ENCODE measurements at places on chromosomes 12 and 14.

DNA sequence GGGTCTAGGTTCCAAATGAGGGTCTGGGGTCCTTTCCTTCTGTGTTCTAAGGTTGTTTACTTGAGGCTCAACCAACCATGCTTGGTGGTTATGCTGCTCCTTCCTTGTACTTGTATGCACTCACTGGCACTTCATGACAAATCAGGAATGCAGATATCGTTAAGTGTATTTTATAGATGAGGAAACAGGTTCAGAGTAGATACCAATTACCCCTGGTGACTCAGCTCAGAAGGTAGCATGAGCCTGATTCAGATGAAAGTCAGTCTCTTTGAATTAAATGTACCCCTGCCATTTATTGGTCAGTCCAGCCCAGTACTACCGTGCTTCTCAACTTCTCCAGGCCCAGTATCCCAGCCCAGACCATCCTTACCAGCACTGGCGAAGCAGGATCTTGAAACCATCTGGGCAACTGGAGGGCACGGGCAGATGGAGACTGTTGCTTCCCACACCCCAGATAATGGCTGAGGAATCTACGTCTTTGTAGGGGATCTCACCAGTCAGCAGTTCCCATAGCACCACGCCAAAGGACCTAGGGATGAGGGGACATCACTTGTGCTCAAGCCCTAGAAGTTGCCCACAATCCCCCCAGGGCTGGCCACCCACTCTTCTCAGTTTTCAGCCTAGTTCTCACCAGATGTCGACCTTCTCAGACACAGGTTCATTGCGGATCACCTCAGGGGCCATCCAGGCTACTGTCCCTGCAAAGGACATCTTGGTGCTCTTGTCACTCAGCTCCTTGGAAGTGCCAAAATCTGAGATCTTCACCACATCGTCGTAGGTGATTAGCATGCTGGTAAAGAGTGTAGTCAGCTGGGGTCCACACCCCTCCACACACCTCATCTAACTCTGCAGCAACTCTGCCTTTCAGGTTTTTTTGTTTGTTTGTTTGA is 14.3 kb downstream of the MAP3K12 start:
- no peak for DNase-seq

DNA sequence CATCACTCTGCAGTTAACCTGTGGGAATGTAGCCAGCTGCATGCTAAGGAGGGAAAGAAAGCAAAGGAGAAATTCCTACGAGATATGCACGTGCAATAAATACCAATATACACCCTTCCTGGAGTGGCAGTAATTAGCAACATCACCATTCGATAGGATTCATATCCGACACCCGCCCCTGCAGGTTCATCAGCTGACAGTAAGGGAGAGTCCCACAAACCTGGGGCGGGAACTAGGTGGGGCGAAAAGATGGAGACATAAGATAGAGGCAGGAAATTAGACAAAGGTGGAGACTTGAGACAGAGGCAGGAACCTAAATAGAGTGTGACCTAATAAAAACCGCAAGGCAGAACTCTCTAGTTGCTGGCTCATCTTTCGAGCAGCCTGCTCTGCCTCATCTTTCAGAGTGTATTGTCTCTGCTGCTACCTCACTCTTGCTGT is 51.6 kb downstream of the PLEKHG3 start:
- peak; percentile 12 for DNase-seq

DNA sequence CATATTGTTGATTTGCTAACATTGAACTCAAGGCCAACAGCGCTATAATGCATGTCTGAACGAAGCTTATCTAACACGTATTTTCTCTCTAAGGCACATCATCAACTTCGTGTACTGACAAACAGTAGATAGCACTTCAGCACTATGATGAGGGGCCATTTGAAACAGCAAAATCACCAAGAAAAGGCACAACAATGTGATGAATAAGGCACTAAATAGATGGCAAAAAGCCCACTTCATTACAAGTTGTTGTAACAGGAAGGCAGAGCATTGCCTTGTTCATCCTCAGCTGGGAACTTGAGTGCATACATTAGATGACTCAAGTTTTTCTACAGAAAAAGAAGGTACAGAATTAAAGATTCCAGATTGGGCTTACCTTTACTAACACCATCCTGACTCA is 75.2 kb downstream of the LIN7A start:
- DNase-seq = no peak

- DNase-seq = no peak
Observed at GRCh38 chr12:89679631-89680030, 29.0 kb downstream of the ATP2B1 start.

DNA sequence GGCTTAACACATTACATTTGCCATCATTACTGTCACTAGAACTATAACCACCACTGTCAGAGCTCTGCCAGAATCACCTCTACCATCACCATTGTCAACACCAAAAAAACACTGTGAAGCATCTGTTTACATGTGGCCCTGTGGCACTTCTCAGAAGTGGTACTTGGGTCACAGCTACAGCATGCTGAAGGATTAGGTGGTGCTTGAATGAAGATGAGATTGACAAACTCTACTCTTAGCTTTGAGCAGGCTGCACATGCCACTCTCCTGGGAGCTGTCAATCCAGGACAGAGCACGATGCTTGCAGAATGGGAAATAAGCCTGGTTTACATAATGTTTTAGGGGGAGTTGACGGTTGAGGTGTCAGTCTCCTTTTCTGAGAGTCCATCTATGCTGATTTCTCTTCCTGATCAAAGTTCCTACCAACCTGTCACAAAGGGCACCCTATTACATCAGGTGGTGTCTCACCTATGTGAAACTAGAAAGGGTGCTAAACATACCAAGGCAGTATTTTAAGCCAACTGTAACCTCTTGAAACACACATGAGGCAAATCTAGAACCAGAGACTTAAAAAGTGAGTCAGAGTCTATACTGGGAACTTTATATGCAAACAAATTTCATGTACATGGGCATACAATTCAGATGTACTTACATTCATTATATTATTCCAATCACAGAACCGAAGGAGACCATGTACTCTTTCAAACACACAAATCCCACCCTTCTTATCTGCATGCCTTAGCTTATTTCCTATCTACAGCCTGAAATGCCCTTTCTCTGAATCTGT is 258.7 kb downstream of the EMP1 start:
- DNase-seq = no peak

DNA sequence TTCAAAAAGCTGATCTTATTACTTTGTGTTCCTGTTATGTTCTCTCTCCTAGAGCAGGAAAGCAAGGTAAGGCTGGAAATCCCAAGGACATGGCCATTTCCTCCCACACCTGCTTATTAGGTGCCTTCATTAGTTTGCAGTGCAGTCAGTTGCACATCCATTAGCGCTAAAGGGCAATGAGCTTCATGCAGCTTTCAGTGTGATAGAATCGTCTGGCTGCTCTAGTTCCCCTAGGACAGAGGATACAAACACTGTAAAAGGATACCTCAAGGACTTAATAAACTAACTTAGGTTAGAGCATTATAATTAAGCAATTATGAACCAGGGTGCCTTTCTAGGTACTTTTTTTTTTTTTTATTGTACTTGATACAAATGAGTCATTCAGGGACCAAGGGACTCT is 21.1 kb downstream of the TMEM117 start:
- DNase-seq = no peak

- DNase-seq = peak; percentile 65
Observed at GRCh38 chr12:27142101-27142721, 59.8 kb upstream of the C12orf71 start.

GRCh38 chr12:51322452-51322851 is 1.5 kb downstream of the BIN2 start:
- no peak for DNase-seq

- DNase-seq = no peak
Observed at GRCh38 chr12:4206470-4206869, 67.1 kb upstream of the CCND2 start.

GRCh38 chr12:30909349-30910037 is 17.1 kb upstream of the TSPAN11 start:
- no peak for DNase-seq

- no peak for DNase-seq
Observed at GRCh38 chr14:22303589-22304195, 285.3 kb downstream of the DAD1 start.

GRCh38 chr14:52545584-52546317 is 6.6 kb downstream of the TXNDC16 start:
- DNase-seq = no peak

- peak; percentile 54 for DNase-seq
Observed at GRCh38 chr14:102055181-102055901, 31.5 kb downstream of the HSP90AA1 start.

DNA sequence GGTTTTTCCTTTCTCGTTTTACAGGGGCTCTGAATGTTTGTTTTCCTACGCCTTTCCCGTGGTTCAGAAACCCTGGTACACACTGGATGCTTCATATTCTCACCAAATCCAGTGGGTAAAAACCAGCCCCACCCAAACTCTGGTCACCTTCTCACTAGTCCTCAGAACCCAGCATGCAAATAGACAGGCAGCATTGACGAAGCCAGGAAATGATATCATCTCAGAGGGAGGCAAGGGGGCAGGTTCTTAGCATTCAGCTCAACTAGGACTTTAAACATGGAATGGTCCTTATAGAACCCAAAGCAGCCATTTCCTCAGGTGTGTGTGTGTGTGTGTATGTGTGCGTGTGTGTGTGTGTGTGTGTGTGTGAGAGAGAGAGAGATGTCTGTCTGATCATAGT is 142.0 kb downstream of the KCNK10 start:
- no peak for DNase-seq
